ENCODE measurements at places on chromosomes 7 and 10.

- DNase-seq: no peak
Observed at GRCh38 chr7:35003679-35004303, 33.5 kb downstream of the DPY19L1 start.

DNA sequence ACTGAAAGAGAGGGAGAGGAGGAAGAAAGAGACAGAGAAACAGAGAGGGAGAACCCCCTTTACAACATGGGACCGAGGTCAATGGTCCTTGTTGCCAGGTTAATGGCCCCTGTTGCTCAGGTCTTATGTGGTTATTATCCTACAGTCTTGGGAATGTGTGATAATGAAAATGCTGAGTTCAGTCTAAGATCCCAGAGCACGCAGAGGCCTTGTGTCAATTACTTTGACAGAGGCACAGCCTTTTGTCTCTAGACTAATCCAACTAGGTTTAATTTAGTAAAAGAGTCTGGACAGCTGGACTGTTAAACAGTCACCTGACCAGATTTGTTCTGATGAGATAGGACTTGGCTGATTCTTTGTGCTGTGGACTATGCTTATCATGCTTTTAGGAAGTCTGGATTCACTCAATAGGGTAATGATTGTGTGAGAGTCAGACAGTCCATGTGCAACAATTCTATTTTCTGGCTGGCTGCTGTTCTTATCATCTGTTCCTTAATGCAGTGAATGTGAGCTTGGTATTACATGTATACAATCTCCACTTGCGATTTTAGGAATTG is 157.4 kb upstream of the MAGI2 start:
- DNase-seq: no peak

DNA sequence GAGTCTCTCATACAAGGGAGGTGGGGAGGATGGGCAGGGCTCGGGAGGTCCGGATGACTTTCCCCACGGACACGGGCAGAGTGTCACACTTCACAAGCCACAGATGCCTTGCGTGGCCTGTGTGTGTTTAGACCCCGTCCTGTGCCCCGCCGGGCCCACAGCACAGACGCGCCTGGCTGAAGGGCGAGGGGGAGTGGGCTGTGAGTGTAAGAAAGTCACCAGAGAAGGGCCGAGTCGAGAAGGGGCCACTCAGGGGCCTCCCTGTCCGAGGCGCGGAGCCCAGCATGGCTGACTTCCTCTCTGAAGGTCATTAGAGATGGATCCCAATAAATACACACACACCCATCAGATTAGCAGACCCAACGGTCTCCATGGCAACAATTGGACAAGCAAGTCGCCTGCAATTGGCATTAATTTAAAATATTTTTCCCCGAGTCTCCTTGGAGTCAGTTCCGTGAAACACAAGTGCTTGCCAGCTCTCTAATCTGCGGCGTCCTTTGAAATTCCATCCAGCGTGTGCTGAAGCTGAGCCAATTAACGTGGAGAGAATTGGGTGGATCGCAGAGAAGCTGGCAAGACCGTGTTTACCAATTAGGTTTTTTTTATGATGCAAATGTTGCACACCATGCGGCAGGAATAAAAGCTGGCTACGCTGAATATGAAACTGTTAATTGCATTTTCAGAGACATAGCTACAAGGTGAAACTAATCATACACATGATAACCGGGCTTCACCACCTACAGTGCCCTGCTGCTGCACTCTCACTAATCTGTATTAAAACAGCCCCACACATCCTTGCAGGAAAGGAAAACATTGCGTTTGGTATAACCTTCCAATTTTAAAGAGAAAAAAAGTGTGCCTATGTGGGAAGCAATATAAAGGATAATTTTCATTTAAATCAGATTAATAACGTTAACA is 571.2 kb downstream of the PTPRN2 start:
- DNase-seq: no peak

- no peak for DNase-seq
Observed at GRCh38 chr10:52908478-52908877, 135.9 kb upstream of the MBL2 start.

GRCh38 chr7:66737667-66738066 is 2.9 kb upstream of the RABGEF1 start:
- no peak for DNase-seq
